Immature natural killer cell (primary cell): ENCODE measurements at places on chromosomes 12 and 14. TPM values are rescaled to one million over a fixed set of nuclear protein-coding genes. Genes with fewer than 3 reads are reported as not detected.

The RFX4 gene
- not detected for polyA plus RNA-seq

The TMEM117 gene
- polyA plus RNA-seq: 2.0 TPM

The SERPINA6 gene
- not detected for polyA plus RNA-seq

The TMEM63C gene
- not detected for polyA plus RNA-seq

DNA sequence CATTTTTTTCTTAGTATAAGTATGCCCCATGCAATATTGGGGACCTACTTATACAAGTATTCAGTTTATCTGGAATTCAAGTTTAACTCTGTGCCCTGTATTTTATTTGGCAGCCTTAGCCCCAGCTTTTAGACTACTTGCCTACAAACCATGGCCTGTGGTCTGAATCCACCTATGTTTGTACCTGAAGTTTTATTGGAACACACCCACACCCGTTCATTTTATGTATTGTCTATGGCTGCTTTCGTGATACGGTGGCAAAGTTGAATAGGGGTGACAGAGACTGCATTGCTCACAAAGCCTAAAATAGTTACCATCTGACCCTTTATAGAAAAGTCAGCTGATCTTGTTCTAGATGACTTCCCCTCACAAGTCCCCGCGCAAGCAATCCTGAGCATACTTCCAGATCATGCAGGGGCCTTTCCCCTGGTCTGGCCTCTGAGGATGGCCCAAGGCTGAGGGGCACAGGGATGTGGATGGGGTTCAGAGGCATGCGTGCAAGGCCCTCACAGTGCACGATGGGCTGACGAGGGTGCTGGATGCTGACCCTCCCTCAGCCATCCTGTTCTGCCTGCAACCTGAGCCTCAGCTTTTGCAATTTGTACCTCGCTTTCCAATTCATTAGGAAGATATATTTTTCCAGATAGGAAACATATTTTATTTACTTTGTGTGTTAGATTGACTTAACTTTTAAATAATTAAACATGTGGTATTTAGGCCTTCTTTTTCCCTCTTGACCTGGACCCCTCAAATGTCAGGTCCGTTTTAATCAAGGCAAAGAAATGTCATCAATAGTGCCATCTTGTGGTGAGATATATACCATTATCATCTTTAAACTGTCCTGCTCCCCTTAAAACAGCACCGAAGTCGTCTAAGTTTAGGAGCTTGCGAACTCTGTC, 527.3 kb upstream of the CCDC196 start:
- H3K27me3 ChIP-seq: peaks cover 3% of the 10 kb centered on the region
- H3K36me3 ChIP-seq: no peaks in the 10 kb centered on the region
- no peak overlapping the region for H3K27ac ChIP-seq
- peak; percentile 29 for DNase-seq
- no peak overlapping the region for H3K4me3 ChIP-seq
- H3K4me1 ChIP-seq: peaks cover 8% of the 10 kb centered on the region

DNA sequence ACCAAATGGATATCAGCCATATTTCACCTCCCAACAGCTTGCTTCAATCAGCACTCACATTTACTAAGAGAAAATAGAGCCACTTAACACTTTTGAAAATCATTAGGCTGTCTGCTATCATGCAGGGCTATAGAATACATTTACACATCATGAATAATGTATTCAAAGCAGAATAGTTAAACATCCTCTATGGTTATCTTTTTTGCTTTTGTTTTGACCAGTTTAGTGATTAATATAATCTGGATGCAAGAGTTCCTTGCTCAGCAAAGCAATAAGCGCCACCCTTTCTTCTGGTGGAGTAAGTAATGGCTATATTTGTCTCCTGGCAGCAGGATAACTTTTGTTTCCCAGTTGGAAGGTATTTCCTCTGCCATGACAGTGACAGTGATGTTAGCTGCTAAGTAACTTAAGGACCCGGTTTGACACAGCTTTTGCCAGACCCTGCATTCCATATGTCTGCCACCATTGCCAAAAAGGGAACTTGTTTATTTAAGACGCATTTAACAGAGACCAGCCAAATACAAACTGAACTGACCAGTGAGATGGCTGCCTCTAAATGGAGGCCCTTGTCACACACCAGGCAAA, 70.3 kb upstream of the NR2C1 start:
- H3K27ac ChIP-seq: no peak overlapping the region
- H3K4me1 ChIP-seq: peaks cover 2% of the 10 kb centered on the region
- no peak for DNase-seq

- H3K4me1 ChIP-seq: no peaks in the 10 kb centered on the region
- no peak overlapping the region for H3K27ac ChIP-seq
- H3K4me3 ChIP-seq: no peak overlapping the region
- H3K36me3 ChIP-seq: no peaks in the 10 kb centered on the region
Measured at GRCh38 chr12:29278673-29279420, 102.1 kb downstream of the ERGIC2 start.

- no peaks in the 10 kb centered on the region for H3K36me3 ChIP-seq
- no peak overlapping the region for H3K4me3 ChIP-seq
- H3K4me1 ChIP-seq: peaks cover 4% of the 10 kb centered on the region
- no peak overlapping the region for H3K27ac ChIP-seq
- DNase-seq: no peak
Measured at GRCh38 chr12:65293735-65294134, 15.3 kb downstream of the MSRB3 start.

GRCh38 chr14:92308716-92309115, 14.2 kb upstream of the SLC24A4 start:
- no peak for DNase-seq
- peaks cover 7% of the 10 kb centered on the region for H3K27me3 ChIP-seq
- no peaks in the 10 kb centered on the region for H3K36me3 ChIP-seq

GRCh38 chr12:905261-906031, 44.0 kb downstream of the RAD52 start:
- H3K4me1 ChIP-seq: peaks cover 33% of the 10 kb centered on the region
- peaks cover 26% of the 10 kb centered on the region for H3K36me3 ChIP-seq
- peak; percentile 16 for DNase-seq
- H3K27me3 ChIP-seq: no peaks in the 10 kb centered on the region
- peak overlapping the region; percentile 29 for H3K4me3 ChIP-seq

GRCh38 chr12:71655907-71656306, 7.7 kb downstream of the ZFC3H1 start:
- H3K4me1 ChIP-seq: peaks cover 35% of the 10 kb centered on the region
- peaks cover 3% of the 10 kb centered on the region for H3K27me3 ChIP-seq
- H3K36me3 ChIP-seq: peaks cover 5% of the 10 kb centered on the region
- H3K27ac ChIP-seq: no peak overlapping the region
- H3K4me3 ChIP-seq: no peak overlapping the region
- no peak for DNase-seq

GRCh38 chr14:20627346-20628027, 14.0 kb downstream of the OR6S1 start:
- H3K4me3 ChIP-seq: peak overlapping the region; percentile 56
- no peak for DNase-seq
- H3K36me3 ChIP-seq: no peaks in the 10 kb centered on the region
- H3K27ac ChIP-seq: no peak overlapping the region
- peaks cover 90% of the 10 kb centered on the region for H3K4me1 ChIP-seq
- H3K27me3 ChIP-seq: peaks cover 26% of the 10 kb centered on the region

GRCh38 chr14:51242545-51243490, 2.8 kb downstream of the TMX1 start:
- H3K4me1 ChIP-seq: peaks cover 23% of the 10 kb centered on the region
- peak overlapping the region; percentile 46 for H3K4me3 ChIP-seq
- DNase-seq: no peak

DNA sequence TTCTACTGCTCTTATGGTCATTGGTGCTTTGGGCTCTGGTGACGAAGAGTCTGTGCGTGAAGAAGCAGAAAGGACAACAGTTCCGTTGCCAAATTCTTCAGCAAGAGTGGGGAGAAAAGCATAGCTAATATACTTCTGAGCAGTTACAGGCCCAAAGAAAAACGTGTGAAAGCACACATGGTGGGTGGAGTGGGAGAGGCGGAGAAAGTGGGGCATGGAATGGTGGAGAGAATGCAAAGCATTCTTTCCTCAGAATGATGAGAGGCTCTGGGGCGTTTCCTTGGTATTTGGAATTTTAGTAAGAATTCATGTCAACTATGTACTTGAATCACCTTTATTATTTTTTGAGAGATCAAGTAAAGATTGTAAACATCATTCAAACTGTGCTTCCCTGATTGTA, 396.1 kb downstream of the NAV3 start:
- no peaks in the 10 kb centered on the region for H3K36me3 ChIP-seq
- H3K4me3 ChIP-seq: no peak overlapping the region
- H3K4me1 ChIP-seq: no peaks in the 10 kb centered on the region
- H3K27me3 ChIP-seq: no peaks in the 10 kb centered on the region

- no peaks in the 10 kb centered on the region for H3K4me1 ChIP-seq
- H3K4me3 ChIP-seq: no peak overlapping the region
- DNase-seq: peak; percentile 61
- H3K27ac ChIP-seq: no peak overlapping the region
- H3K27me3 ChIP-seq: no peaks in the 10 kb centered on the region
- H3K36me3 ChIP-seq: no peaks in the 10 kb centered on the region
Measured at GRCh38 chr14:104708606-104709268, 15.3 kb upstream of the ADSS1 start.
